Kidney epithelial cell (primary cell): ENCODE measurements at places on chromosomes 2 and 18. TPM values are rescaled to one million over a fixed set of nuclear protein-coding genes. Genes with fewer than 3 reads are reported as not detected.

The SLC11A1 gene
- total RNA-seq = 0.21 TPM in 1 of 2 replicates, not detected in the other

The ACTR1B gene
- 50.3 and 58.3 TPM in 2 replicates for total RNA-seq

The LCT gene
- not detected in 2 replicates for total RNA-seq

The TSN gene
- 64.1 and 65.2 TPM in 2 replicates for total RNA-seq

The UGT1A10 gene
- total RNA-seq = not detected in 2 replicates

The MOGAT1 gene
- total RNA-seq = not detected in 2 replicates

The LINC00305 gene
- total RNA-seq = not detected in 2 replicates

The RGPD3 gene
- 0.14 and 0.46 TPM in 2 replicates for total RNA-seq

The APCDD1 gene
- total RNA-seq = 0.71 and 1.2 TPM in 2 replicates

The UGP2 gene
- total RNA-seq = 69.9 and 72.6 TPM in 2 replicates

The RMND5A gene
- 24.5 and 26.6 TPM in 2 replicates for total RNA-seq

The CREG2 gene
- total RNA-seq = 0.07 and 0.17 TPM in 2 replicates

The CDH7 gene
- not detected in 2 replicates for total RNA-seq

The RETREG2 gene
- total RNA-seq = 95.2 and 111 TPM in 2 replicates

The ERMN gene
- not detected in 2 replicates for total RNA-seq

The GNLY gene
- not detected in 2 replicates for total RNA-seq

The HES6 gene
- total RNA-seq = 49.7 and 50.1 TPM in 2 replicates

The KLHL29 gene
- total RNA-seq = 11.6 and 12.4 TPM in 2 replicates

The EMILIN2 gene
- total RNA-seq = 27.0 and 41.6 TPM in 2 replicates

The ANKRD30BL gene
- 0.14 TPM in 1 of 2 replicates, not detected in the other for total RNA-seq

The CAPN13 gene
- 0.07 TPM in 1 of 2 replicates, not detected in the other for total RNA-seq

The CLEC4F gene
- total RNA-seq = not detected in 2 replicates

The CTNNA2 gene
- total RNA-seq = 2.3 and 3.5 TPM in 2 replicates
